ENCODE measurements at places on chromosomes 12 and 14.

DNA sequence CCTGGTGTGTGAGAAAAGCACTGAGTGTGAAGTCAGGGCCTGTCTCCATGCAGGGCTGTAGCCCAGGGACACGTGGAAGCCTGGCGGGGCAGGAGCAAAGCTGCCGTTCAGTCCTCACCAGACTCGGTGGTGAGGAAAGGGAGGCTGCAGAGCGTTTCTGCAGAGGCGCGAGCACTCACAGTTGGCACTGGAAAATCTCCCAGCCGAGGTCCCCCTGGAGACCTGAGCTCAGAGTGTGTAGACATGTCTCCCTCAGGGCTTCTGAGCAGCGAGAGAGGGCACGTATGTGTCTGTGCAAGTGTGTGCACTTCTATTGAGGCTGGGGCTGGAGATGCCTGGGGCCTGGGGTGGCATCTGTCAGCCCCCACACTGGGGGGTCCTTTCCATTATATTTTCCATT lies 11.0 kb upstream of the HHIPL1 start:
- no peak for DNase-seq

GRCh38 chr12:72053604-72054003 lies 115.0 kb downstream of the TPH2 start:
- no peak for DNase-seq

DNA sequence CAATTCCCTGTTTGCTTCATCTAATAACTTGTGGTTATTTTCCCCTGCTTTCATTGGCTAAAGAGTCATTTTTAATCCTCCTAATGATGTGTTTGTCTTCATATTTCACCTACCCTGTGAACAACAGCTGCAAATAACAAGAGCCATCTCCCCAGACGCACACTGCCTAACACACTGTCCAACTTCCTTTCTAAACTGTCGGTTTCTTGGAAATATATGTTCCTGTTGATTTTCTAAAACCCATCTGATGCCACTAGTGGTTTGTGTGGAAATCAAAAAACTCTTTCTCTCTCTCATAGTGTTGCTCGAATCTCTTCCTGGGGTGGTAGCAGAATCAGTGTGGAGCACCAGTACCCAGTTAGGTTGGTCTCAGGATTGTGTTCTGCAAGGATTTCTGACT lies 226.9 kb downstream of the EPS8 start:
- no peak for DNase-seq

GRCh38 chr14:74983343-74983742 lies 19.4 kb upstream of the EIF2B2 start:
- DNase-seq, result no peak

DNA sequence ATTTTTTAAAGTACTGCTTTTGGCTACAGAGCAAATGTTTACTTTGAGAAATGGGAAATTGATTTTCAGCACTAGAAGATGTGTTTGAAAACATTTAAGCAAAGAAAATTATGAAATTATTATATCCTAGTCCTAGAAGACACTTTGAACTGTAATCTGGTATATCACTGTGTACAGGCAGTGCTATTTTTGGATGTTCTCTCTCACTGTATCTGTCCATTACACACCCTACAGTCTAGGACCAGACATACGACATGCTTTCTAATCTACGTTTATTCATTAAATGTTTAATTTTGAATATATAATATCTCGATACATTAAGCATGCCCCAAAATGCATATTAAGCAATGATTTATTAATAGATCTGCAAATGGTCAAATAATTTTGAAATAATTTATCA lies 82.5 kb downstream of the ST8SIA1 start:
- DNase-seq, result no peak

DNA sequence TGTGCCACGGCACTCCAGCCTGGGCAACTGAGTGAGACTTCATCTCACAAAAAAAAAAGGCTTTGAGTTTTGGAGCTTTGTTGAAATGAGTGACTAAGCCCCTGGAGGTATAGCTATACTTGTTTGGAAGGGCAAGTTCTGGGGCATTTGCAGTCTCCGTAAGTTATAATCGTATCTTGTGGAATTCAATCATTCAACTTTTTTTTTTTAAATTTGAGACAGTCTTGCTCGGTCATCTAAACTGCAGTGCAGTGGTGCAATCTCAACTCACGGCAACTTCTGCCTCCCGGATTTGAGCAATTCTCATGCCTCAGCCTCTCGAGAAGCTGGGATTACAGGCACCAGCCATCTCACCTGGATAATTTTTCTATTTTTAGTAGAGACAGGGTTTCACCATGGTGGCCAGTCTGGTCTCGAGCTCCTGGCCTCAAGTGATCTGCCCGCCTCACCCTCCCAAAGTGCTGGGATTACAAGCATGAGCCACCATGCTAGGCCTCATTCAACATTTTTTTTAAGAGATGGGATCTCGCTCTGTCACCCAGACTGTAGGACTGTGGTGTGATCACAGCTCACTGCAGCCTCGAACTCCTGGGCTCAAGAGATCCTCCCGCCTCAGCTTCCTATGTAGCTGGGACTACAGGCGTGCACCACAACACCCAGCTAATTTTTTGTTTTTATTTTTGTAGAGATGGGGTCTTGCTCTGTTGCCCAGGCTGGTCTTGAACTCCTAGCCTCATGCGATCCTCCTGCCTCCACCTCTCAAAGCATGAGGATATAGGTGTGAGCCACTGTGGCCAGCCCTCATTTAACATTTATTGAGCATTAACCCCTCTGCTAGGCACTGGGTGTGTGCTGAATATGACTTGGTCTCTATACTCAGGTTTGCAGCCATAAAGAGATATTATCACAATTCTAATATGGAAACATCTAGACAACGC lies 133.7 kb upstream of the MAP1LC3B2 start:
- no peak for DNase-seq

DNA sequence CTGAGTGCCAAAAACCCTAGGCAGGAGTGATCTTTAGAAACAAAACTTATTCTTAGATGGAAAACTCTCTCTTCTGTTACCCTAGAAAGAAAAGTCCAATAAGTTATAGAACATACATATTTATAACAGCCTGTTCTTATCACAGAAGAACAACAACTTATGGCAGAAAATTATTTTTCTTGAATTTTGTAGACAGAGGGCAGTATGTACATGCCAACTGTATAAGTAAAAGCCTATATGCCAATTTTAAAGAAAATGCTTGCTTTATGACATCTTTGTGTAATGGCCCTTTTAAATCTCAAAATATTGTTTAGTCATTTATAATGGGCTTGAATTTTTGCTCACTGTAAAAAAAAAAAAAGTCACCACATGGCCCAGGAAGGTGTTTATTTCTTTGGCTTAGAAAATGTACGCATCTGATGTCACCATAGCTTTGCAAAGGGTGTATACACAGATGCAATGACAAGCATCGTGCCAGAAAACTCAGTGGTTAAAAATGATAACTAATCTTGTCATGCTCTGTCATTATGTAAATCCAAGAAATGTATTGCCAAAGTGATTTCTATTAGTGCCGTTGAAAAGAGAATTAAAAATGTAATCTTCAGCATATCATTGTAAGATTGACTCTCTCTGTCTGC lies 38.3 kb upstream of the GRIP1 start:
- no peak for DNase-seq

Data from NCI-H146 (cell line).